Activated CD4-positive, CD25-positive, alpha-beta regulatory T cell (primary cell): ENCODE measurements at places on chromosomes 6 and 20.

GRCh38 chr20:19543101-19543500 is 215.0 kb upstream of the RIN2 start:
- no peak for DNase-seq

DNA sequence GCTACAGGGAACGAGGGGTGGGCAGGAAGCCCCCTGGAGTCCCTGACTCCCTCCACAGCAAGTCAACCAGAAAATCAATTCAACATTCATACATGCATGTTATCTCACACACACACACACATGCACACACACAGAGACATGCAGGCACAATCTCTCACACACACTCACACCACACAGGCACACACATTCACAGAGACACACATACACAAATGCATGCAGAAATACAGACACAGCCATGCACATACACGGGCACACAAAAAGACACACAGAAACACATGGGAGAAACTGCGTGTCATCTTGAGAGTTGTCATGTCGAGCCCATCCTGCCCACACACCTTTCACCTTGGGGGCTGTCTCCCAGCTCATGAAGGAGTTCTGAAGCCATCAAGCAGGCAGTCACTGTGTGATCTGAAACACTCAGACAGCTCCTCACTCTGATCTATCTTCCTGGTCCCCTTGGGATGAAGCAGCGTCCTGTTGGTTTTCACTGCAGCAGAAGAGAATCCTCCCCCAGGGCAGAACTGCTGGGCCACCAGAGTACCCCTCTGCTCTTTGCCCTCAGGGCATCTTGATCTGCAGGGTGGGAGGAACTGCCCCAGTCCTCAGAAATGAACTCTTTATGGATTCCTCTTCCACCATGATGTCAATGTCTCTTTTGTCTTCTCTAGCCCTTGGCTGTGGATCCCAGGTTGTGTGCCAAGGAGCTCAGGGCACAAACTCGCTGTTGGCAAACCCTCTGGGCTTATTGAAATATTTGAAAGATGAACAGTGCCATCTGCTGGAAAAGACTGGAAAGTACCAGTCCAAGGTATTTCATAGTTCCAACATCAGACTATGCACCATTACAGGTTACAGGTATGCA is 8.8 kb downstream of the RAET1L start:
- DNase-seq, result peak; percentile 15

DNA sequence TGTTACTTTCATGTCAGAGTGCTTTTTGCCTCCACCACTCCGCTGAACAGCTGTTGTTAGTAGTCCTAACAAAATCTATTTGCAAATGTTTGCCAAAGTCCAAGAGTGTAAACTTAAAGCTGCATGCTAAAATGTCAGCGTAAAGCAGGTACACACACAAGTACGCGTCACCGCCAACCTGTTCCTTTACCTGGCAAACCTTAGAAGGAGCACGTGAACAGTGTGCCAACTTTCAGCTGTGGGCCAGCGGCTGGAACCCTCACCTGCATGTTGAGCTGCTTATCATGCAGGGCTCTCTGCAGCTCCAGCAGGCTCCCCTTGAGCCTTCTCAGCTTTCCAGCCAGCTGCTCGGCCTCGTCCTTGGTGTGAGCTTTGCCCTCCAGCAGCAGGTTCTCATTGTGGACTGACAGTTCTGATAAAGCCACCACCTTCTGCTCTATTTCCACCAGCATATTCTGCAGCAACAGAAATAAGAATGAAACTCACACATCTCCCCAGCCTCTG is 359.3 kb downstream of the SYNE1 start:
- no peak for DNase-seq

GRCh38 chr20:48667889-48668413 is 159.8 kb downstream of the PREX1 start:
- DNase-seq, result no peak

- no peak for DNase-seq
These were observed 585 bp upstream of the DSE start for GRCh38 chr6:116369964-116370759.

DNA sequence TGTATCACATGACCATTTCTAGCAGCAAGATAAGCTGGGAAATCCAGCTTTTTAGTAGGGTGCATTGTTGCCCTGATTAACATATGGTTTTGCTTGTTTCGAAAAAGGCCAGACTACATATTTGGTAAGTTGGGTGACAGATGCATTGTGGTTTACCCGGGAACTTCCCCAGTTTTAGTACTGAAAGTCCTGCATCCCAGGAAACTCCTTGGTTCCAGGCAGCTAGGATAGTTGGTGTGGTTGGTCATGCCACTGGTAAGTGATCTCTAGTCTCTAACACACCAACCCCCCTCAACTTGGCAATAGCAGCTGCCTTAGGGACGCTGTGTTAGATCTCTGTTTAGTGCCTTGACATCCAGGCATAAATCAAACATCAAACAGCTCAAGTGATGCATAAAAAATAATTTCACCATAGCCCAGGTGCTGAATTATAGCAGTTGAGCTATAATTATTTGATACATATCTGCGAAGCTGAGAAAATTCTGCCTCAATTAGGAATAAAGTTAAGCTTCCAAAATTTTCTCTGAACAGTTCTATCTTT is 216.5 kb downstream of the TFAP2C start:
- no peak for DNase-seq

DNA sequence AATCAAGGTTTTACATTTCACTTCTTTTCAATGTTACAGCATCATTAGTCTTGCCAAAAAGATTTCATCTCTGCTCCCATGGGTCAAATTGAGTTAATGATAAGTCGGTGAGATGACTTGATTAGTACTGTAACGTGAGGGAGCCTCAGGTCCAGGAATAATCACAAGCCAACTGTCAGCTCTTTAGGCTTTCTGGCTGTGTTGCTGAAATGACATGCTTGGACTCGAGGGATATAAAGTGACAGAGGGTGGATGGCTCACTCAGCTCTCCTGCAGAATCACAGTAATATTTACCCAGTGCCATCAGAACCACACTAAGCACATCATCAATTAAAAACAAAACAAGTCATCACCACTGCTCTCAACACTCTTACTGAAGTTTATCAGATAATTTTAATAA is 196.2 kb upstream of the THEMIS start:
- DNase-seq, result no peak

DNA sequence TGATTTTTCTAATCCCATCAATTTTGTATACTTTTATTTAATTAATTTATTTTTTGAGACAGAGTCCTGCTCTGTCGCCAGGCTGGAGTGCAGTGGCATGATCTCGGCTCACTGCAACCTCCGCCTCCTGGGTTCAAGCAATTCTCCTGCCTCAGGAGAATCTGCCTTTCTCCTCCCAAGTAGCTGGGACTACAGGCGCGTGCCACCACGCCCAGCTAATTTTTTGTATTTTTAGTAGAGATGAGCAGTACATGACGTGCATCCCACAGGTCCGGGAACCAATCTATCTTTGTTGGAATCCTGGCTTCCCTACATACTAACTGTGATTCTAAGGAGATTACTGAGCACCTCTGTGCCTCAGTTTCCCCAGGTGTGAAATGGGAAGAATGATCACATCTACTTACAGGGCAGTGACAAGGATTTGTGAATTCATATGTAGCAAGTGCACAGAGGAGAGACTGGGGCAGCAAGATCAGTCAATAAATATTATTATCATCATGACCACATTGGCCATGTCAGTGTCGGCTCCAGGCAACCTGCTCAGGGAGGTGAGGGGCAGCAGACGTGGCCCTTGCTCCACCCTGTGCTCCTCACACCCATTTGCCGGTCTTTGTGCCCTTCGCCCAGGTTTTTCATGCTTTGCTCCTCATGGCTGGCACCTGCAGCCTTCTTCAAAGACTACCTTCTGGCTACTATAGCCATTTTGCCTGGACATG is 22.1 kb downstream of the CYP24A1 start:
- no peak for DNase-seq

DNA sequence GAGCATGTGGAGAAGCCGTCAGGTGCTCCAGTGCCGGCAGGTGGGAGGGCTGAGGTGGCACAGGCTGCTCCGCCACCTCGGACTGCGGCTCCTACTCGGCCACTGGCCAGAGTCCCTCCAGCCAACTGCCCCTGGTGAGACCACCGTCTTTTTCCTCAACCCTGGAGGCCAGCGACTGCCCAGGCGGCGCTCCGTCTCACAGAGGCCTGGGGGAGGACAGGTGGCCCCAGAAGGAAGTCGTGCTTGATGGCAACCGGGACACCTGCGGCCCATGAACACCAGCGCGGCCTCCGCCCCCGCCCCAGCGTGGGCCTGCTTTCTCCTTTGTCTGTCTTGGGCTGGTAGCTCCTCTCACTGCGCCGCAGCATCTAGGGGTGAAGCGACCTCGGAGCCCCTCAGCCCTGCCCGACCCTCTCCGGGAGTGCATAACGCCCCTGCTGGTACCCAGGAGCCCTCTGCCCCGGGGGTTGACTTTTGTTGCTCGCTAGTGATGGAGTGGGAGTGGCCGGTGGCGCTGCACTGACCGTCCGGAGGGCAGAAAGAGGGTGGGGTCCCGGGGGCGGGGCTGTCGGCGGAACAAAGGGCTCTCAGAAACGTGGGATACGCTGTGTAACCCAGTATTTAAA is 706 bp upstream of the TUBB2B start:
- DNase-seq, result no peak

- no peak for DNase-seq
These were observed 41.6 kb upstream of the MRPS10 start for GRCh38 chr6:42259286-42259685.

GRCh38 chr6:47655719-47656595 is 42.4 kb upstream of the ADGRF4 start:
- peak; percentile 1 for DNase-seq

- no peak for DNase-seq
These were observed 14.7 kb upstream of the PYGB start for GRCh38 chr20:25233016-25233772.

GRCh38 chr20:11429168-11429567 is 488.5 kb upstream of the BTBD3 start:
- DNase-seq, result no peak

DNA sequence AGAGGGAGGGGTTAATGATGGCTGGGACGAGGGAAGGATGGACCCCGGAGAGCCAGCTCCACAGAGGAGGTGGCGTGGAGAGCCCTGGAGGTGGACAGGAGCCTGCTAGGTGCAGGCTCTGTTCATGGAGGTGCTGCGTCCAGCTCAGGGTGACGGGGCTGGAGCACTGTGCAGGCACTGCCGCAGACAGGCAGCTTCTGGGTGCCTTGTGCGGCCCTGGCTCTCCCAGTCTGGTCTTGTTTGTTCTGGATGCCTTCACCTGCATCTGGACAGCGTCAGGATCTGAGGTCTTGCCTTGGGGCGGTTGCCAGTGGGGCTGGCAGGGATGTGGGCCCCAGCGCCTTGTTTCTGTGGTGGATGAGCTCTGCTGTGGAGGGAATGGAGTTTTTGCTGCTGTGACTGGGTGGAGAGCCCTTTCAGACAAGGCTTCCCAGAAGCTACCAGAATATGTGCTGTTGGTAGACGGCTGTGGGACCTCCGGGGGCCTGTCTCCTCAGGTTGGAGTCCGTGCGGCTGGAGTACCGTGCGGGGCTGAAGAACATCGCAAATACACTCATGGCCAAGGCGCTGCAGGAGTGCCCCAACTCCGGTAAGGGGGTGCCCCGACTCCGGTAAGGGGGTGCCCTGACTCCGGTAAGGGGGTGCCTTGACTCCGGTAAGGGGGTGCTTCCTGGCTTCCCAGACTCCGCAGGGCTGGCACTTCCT is 7.8 kb upstream of the C20orf204 start:
- DNase-seq, result no peak

- no peak for DNase-seq
These were observed 214.4 kb downstream of the TMEM242 start for GRCh38 chr6:157108923-157109322.

DNA sequence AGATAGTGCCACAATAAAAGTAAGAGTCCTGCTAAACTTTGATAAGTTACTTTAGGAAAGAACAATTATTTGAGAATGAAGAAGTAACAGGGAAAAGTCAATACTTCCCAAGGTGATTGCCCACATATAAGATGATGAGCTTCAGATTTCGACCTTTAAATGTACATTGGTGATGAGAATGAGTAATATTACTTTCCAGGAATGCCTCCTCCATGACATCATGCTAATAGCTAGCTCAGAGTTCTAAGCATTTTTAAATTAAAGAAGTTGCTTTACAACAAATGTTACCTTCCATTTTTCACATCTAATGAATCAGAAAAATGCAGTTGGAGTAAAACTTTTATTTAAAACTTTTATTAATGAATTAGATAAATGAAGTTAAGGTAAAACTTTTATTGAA is 22.5 kb upstream of the OPN5 start:
- no peak for DNase-seq

DNA sequence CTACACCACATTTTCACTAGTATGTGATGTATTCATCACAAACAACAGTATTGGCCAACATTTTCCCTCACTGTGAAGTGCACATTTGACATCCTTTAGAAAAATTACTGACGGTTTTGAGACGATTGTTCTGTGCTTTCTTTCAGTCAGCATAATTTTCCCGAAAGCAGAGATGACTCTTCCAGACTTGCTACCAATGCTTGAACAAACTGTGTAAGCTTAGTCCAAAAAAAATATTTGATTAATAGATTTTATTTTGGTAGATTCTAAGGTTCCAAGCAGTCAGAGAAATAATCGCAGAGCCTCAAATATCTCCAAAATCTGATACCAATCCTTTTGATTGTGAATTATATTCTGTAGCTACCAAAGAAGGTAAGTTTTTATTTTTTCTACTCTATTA is 151.1 kb upstream of the ESR1 start:
- no peak for DNase-seq

- DNase-seq, result no peak
These were observed 76.6 kb upstream of the HSF2 start for GRCh38 chr6:122322824-122323223.
